T47D (cell line): ENCODE measurements at places on chromosomes 13 and 19.
A peak's percentile ranks its signal among the peaks of the same experiment; 100 is the strongest.

GRCh38 chr19:49950956-49951526 lies 9.9 kb downstream of the SIGLEC11 start:
- DNase-seq: no peak

DNA sequence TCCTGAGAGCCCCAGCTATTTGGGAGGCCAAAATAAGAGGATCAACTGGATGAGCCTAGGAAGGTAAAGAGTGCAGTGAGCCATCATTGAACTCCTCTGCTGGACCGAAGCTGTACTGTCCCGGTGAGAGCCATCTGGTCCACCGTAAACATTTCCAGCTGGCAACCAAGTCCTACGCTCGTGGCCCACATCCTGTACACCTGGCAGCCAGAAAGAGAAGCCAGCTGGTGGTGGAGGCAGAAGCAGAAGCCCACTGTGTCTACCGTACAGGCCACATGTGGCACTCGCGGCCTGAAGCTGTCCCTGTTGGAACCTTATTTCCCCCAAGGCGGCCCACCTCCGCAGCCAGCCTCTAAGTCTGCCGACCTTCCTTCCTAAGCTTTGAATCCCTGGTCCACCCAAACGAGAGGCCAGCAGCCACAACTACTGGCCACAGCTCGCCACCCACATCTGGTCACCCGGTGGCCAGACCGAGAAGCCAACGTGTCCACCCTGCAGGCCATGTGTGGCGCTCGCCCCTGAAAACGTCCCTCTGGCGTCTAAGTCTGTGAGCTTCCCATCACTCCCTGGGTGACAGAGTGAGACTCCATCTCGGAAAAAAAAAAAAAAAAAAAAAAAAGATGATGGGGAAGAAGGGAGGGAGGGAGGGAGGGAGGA lies 14.2 kb upstream of the ZNF91 start:
- no peak for DNase-seq

GRCh38 chr13:95714142-95714832 lies 37.3 kb downstream of the DNAJC3 start:
- DNase-seq: no peak

DNA sequence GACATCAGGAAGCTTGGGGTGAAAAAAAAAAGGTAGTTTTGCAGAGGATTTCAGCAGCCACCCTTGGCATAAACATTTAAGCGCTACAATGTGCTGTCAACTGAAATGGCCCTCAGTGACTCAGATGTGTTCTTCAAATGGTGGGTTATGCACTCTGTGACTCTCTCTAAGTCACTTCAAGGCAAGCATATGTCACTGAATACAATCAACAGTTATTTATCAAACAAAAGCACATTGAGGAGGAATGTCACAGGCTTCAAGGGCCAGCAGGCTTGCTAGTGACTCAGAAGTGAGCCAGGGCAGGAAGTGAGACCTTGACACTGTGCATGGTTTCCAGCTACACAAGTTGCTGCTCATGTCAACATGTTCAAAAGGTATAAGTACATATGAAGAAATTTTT lies 523.7 kb upstream of the HTR2A start:
- DNase-seq: no peak

DNA sequence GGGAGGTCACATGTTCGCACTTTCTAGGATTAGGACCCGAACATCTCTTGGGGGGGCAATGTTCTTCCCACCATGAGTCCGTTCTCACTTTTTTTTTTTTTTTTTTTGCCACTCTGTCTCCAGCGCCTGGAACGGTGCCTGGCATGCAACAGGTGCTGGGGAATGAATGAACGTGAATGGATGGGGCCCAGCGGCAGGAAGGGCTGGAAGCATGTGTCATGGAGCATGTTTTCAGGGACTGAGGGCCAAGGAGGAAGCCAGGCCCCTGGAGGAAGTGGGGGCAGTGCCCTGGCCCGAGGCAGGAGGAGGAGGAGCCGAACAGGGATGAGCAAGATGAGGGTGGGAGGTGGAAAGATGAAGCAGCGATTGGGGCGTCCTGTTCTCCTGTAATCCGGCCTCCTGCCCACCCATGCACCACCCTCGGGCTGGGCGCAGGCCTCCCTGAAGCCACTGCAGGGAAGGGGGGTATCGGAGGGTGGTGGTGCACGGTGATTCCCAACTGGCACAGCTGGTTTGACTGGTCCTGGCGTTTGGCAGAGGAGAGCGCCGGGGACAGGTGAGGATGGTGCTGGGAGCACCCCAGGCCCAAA lies 8.8 kb upstream of the SULT2B1 start:
- no peak for DNase-seq

GRCh38 chr13:76848596-76848995 lies 37.6 kb downstream of the KCTD12 start:
- DNase-seq: no peak

GRCh38 chr19:7852851-7853769 lies 21.1 kb downstream of the PRR36 start:
- DNase-seq: no peak

GRCh38 chr19:38606131-38606530 lies 11.6 kb downstream of the MAP4K1 start:
- DNase-seq: no peak

GRCh38 chr13:36712770-36713169 lies 39.0 kb downstream of the SERTM1 start:
- no peak for DNase-seq

- DNase-seq: peak; percentile 96
These were observed 1353.9 kb downstream of the UQCRFS1 start for GRCh38 chr19:27858981-27859581.

GRCh38 chr13:40161351-40161810 lies 505.1 kb downstream of the FOXO1 start:
- DNase-seq: no peak

GRCh38 chr19:49599378-49600295 lies 8.7 kb downstream of the PRR12 start:
- DNase-seq: no peak

DNA sequence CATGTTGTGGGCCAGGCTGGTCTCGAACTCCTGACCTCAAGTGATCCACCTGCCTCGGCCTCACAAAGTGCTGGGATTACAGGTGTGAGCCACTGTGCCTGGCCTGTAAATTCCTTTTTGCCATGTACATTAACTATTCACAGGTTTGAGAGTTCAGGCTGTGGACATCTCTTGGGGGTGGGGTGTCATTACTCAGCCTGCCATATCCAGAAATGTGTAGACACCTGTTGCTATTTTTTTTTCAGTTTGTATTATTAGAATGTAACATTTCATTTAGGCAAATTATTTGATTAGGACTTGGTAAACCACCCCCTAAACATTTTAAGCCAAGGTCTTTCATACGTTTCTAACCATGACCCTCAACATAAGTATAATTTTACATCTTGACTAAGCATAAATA lies 20.5 kb downstream of the ZNF227 start:
- DNase-seq: no peak

DNA sequence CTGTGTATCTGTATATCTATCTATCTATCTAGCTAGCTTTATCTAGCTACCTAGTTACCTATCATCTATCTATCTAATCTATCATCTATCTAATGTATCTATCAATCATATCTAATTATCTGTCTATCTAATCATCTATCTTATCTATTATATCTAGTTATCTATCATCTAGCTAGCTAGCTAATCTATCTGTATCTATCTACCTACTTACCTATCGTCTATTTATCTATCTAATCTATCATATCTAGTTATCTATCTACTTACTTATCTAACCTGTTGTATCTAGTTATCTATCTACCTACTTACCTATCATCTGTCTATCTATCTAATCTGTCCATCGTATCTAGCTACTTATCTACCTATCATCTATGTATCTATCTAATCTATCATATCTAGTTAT lies 17.9 kb downstream of the VSTM1 start:
- no peak for DNase-seq

GRCh38 chr19:23403581-23404324 lies 8.5 kb upstream of the ZNF91 start:
- DNase-seq: peak; percentile 8

DNA sequence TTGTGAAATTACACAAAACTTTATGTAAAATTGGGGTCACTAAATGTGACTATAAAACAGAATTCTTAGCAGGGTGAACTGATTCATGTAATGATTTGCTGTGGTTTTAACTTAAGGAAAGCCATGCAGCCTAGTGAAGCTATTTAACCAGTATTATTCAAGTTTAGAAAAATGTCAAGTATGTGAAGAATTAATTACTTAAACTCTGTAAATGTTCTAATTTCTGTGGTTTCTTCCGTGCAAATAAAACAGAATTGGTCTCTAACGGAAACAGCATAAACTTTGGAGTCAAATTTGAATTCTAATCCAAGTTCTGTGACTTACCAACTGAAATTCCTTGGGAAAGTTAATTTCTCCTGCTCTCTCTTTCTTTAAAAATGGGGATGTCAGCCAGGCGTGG lies 13.3 kb downstream of the CDC16 start:
- no peak for DNase-seq

DNA sequence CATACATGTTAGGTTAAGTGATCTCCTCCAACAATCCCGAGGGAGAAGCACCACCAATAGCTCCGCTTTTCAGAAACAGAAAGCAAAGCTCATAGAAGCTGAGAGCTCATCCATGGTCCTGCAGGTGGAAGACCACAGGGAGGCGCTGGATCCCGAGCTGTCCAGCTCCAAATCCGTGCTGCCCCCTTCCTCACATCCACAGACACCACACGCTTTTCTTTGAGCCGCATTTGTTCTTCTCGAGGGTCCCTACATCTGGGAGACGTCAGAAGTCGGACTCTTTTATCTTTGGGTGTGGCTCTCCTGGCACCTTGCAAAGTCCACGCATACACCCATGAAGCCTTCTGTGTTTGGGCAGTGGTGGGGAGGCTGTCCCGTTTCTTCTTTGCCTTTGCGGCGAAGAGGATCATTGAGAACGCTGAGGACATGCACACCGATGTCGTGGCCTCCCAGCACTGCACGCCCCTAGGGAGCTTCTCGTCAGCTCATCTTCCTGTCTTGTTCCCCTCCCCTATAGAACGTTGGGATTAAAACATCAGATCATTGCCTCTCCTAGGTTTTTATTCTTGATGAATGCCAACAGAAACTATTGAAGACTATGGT lies 184.8 kb downstream of the TEX29 start:
- no peak for DNase-seq

DNA sequence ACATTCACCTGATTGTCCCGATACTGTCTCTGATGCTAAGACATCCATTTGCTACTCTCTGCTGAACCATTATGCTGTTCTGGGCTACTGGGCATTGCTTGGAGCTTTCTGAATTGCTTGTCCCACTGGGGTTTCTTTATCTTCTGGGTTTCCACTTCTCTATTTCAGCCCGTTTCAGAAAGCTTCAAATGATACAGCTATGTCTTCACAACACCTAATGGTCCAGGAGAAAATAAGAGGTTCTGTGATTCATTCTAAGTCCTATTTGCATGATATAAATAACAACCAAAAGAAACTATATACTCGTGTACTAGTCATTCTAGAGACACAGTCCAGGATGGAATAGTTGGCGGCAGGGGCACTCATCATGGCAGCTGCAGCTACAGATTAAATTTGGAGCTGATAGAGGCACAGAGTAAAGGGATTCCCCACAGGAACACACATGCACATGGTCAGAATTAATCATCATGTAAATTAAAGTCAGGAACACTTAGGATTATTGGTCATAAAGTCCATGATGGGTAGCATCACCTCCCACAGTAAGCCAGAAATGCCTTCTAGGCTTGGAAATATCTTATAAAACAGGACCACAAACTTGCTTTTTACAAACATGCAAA lies 33.3 kb upstream of the SCEL start:
- no peak for DNase-seq

GRCh38 chr19:51644636-51645271 lies 1.9 kb downstream of the SIGLEC14 start:
- no peak for DNase-seq

DNA sequence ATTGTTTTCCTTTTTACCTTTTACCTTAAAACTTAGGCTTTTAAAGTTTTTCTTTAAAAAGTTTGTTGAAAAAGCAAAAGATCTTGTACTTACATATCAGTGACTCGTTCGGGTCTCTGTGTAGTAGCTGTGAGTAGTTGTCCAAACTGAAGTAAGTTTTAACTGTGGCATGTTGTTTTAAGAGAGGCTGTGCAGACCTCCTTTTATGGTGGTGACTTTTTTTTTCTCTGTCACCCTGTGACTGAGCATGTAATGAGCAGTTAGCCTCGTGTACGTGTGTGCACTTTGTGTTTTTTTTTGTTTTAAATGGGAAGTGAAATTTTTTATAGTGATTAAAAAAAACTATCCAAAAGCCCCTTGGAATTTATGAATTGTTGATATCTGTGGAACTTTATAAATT lies at the start of gene GPR183:
TSS of gene GPR183 (minus strand) at position 153 of the 400 bp plus-strand sequence. CDS start 11,254 bp downstream, outside the sequence.
- DNase-seq: no peak

DNA sequence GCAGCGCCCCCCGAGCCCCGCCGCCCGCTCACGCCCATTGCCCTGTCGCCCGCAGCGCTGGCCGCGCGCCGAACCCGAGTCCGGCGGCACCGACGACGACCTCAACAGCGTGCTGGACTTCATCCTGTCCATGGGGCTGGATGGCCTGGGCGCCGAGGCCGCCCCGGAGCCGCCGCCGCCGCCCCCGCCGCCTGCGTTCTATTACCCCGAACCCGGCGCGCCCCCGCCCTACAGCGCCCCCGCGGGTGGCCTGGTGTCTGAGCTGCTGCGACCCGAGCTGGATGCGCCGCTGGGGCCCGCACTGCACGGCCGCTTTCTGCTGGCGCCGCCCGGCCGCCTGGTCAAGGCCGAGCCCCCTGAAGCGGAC lies 518 bp downstream of the KLF2 start:
- no peak for DNase-seq

DNA sequence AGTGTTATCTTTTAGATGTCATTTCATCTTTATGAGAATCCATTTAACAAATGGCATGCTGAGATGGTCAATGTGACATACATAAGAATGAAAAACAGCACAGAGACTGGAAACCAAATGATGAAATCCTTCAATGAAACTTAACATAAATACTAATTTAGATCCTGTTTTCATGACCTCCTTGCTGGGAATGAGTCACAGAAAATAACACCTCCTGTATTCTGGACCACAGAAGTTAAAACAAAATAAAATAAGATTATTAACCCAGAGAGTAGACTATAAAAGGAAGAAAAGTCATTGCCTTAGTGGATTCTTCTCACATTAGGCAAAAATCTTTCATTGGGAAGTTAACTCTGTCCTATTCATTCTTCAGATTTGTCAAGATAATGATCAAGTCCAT lies 1.6 kb downstream of the DIAPH3 start:
- DNase-seq: no peak

DNA sequence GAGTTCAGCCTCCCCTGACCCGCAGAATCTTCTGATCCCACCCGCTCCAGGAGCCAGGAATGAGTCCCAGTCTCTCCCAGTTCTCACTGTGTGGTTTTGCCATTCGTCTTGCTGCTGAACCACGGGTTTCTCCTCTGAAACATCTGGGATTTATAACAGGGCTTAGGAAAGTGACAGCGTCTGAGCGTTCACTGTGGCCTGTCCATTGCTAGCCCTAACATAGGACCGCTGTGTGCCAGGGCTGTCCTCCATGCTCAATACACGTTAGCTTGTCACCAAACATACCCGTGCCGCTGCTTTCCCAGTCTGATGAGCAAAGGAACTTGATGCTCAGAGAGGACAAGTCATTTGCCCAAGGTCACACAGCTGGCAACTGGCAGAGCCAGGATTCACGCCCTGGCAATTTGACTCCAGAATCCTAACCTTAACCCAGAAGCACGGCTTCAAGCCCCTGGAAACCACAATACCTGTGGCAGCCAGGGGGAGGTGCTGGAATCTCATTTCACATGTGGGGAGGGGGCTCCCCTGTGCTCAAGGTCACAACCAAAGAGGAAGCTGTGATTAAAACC lies 1.1 kb upstream of the APOE start:
- DNase-seq: no peak
